ENCODE measurements at places on chromosomes 16 and 17.

GRCh38 chr17:65514541-65514940 is 46.9 kb downstream of the AXIN2 start:
- DNase-seq = no peak

- no peak for DNase-seq
These were observed 8.2 kb downstream of the CAPN15 start for GRCh38 chr16:535446-536405.

- no peak for DNase-seq
These were observed 17.9 kb upstream of the ZFHX3 start for GRCh38 chr16:73065632-73066330.

- DNase-seq = peak; percentile 62
These were observed 4.1 kb upstream of the UBTF start for GRCh38 chr17:44223541-44224071.

- no peak for DNase-seq
These were observed 8.5 kb downstream of the CHTF8 start for GRCh38 chr16:69123910-69124309.
